Esophagus squamous epithelium (tissue), 5 donors: ENCODE measurements at places on chromosomes 7 and 10.

DNA sequence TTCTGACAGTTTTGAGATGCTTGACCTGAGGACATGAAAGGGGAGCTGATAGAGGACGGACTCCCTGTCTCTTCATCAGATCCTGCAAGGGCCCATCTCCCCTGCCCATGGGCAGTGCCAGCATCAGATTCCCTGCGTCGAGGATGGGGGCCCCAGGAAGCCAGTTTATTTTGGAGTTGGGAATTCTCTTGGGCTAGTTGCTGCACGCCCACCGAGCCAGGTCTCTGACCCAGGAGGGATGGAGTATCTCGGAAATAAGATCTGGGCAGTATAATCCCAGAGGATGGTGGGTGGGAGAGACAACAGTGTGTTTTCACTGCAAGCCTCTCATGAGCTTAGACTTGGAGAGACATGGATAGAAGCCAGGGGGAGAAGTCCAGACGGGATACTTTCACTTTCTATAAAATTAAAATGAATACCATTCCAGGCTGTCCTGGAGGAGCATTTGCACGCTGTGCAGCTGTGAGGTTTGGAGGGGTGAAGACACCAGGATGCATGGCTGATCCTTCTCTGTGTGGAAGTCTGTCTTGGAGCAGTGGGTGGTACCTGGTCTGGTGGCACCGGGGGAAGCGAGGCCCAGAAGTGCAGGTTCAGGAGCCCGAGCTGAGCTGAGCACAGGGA lies 25.8 kb downstream of the DOCK1 start:
- DNase-seq: no peak

DNA sequence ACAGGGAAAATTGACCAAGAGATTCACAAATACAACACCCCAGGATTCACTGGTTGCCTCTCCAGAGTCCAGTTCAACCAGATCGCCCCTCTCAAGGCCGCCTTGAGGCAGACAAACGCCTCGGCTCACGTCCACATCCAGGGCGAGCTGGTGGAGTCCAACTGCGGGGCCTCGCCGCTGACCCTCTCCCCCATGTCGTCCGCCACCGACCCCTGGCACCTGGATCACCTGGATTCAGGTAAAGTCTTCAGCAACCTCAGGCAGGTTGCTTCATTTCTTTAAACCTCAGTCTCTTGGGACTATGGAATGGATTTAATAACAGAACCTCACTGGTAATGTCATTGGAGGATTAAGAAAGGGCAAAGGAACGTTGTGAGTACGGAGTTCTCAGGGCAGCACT lies 206.9 kb upstream of the C7orf33 start:
- DNase-seq: no peak

DNA sequence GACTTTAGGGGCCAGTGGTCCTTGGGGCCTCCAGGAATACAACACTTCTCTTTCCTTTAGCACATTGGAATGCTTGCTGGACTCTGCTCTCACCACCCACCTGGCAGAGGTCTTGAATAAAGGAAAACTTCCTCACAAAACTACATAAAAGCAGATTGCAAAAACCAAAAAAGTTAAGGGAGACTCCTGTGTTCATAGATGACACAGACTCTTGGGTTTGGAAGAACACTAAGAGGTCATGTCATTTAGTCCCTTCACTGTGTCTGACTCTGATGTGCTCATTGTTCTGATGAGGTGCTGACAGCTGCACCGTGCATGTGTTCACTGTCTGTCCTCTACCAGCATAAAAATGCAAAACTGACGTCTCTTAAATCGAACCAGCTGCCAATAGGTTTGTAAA lies 11.4 kb downstream of the BLNK start:
- DNase-seq: no peak

DNA sequence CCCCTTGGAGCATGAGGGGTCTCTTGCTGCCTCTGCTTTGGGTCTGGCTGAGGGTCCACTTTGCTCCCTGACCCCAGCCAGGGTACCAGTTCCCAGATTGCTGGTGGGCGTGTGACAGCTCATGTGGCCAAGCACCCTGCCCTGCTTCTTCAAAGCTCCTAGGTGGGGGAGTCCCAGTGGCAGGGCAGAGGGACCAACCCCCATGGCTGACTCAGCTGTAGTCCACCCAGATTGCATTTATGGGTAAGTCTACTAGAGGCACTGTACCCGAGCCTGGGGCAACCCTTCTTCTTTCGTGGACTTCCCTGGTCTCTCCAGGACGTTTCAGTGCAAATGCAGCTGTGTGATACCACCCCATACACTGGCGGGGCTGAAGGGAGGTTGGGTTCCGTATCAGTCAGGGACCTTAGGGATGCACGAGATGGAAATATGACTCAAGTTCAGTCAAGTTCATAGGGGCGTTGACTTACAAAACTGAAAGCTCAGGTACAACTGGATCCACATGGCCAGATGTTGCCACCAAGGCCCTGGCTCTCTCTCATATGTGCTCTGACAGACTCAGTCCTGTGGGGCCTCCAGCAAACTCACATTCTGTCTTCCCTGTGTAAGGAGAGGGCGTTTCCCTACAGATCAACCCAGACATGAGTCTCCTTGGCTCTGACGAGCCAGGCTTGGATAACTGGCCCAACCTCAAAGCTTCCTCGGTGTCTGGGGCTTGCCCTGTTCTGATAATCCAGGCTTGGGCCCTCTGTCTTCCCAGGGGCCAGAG lies 13.6 kb downstream of the PTPRE start:
- no peak for DNase-seq

DNA sequence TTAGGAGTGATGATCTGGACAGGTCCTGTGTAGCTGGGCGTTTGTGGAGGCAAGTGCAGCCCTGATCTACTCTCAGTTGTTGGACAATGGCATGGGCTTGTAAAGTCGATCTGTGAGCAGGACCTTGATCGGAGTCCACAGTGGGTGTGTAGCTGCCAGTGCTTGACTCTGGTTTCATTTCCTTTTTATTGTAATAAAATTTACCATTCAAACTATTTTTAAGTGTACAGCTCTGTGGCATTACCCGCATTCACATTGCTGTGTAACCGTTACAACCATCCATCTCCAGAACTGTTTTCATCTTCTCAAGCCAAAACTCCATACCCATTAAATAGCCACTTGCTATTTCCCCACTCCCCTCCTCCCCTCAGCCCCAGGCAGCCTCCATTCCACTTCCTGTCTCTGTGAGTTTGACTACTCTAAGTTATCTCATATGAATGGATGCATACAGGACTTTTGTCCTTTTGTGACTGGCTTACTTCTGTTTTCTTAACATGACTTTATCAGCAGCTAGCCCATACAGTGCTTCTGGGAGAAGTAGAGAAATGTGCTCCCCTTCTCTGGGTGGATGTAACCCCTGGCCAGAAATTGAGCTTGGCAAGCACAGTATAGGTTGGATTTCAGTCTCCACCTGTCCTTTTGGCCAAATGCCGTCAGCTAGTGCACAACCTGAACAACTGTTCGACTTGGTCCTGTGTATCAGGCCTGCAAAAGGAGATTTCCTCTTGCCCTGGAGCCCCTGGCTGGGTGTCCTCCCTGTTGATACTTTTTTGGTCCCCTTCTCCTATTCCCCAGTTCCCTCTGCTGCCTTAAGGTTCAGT lies 180.0 kb downstream of the LRMDA start:
- DNase-seq: no peak

GRCh38 chr10:84341538-84341856 lies 13.1 kb downstream of the CCSER2 start:
- DNase-seq: no peak

DNA sequence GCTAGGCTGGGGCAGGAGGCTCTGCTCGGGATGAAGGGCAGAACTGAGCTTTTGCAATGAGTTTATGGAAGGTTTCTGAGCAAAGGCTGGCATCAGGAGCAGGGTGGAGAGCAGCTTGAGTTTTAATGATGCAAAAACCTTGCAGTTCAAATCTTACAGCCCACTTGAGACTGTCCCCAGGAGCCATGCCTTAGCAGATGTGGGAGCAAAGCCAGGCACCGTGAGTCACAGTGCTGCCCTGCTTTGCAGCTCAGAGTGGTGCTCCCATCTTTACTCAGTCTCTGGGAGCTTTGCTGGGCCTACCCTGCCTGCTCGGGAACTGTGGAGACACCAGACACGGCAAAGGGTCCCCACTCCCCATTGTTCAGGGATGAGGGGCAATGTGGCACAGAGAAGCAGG lies 122.4 kb upstream of the NPS start:
- DNase-seq: no peak

DNA sequence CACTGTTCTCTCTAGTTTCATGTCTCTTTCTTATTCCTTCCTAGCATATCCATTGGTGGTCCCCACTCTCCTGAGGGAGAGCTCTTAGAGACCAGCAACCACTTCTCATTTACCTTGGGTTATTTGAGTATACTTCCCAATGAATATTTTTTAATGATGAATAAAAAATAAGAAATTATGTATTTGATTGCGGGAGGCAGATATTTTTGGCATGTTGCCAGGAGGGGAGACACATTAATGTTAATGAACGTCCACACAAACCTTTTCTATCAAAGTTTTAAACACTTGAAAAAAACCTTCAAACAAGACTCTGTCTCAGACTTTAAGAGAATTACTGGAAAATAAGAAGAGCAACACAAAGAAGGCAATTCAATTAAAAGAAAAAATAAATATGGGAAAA lies 260.6 kb upstream of the MAGI2 start:
- DNase-seq: no peak

- no peak for DNase-seq
These were observed 97.6 kb downstream of the SGMS1 start for GRCh38 chr10:50526185-50526584.

DNA sequence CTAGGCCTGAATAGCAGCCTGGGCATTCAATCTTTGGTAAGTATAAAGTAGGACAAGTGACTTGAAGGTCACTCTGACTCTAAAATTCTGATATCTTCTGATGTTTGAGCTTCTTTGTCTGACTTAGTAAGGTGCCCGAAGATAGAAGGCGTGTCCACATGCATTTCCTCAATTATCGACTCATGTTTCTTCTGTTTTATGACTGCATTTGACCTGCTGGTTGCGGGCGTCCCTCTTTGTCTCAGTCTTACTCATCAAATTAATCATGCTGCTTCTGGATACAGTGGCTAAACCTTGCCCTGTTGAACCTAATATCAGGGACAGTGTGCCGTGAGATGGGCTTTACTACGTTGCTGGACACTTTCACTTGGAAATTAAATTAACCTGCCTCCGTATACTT lies 534.1 kb downstream of the SDK1 start:
- DNase-seq: no peak

- no peak for DNase-seq
These were observed 74.0 kb downstream of the DGKI start for GRCh38 chr7:137772748-137773147.

DNA sequence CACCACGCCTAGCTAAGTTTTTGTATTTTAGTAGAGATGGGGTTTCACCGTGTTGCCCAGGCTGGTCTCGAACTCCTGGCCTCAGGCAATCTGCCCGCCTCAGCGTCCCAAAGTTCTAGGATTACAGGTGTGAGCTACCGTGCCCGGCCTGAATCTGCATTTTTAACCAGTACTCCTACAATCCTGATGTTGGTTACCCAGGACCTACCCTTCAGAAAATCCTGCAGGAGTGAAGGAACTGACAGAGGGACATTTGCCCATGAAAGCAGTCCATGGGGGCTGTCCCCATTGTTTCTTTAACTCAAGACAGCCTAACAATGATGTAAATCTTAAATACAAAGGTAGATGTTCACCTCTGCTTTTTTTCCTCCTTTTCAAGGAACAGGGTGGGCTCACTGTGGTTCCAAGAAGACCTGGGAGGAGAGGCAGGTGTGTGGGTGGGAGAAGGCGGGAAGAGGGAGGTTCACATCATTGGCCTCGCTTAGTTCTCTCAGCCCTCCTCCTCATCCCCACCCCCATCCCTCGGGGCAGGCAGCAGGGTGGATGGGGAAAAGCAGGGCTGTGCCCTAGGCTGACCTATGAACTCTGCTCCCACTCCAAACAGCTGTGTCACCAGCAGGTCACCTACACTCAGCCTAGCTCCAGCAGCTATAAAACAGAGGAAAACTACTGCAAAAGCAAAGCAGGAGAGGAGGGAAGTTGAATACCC lies 13.5 kb downstream of the LRRC20 start:
- no peak for DNase-seq

- no peak for DNase-seq
These were observed 457.6 kb downstream of the PTPRN2 start for GRCh38 chr7:158130023-158130409.

DNA sequence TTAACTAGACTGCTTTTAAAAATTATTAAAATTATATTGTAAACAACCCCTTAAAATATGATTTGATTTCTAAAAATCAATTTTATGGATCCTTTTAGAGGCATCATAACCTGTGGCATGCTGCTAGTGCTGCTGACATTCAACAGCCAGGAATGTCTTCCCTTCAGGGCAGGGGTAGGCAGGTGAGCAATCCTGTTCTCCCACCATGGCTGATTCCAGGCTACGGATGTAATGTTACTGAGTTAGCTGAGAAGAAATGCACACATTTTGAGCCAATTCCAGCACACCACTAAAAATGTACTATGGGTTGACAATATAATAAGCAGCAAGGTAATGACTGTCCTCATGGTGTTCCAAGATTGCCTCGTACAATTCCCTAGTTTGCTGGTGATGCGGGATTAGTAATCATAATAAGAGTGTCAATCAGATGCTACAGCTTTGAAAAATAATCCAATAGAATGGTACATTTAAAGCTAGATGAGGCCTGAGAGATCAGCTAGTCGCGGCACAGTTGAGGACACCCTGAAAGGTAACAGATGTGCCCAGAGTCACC lies 108.7 kb upstream of the PRR15 start:
- no peak for DNase-seq

DNA sequence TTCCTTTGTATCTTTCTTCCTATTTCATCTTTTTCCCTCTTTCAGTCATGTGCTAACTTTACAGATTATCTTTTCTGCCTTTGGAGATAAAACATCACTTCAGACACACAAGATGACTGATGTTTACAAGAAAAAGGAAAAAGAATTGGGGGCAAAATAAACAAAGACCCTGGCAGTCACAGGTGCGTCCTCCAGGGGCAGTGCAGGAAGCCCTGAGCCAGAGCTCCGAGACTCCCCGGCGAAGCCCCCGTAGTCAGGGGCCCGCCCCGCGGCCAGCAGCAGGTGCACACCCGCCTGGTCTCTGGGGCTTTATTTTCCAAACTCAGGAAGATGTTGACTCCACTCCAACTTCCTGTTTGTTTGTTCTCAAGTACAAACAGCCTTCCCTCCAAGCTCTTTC lies 10.2 kb downstream of the STK32C start:
- no peak for DNase-seq

GRCh38 chr10:90847436-90847835 lies 10.4 kb downstream of the HTR7 start:
- DNase-seq: no peak

DNA sequence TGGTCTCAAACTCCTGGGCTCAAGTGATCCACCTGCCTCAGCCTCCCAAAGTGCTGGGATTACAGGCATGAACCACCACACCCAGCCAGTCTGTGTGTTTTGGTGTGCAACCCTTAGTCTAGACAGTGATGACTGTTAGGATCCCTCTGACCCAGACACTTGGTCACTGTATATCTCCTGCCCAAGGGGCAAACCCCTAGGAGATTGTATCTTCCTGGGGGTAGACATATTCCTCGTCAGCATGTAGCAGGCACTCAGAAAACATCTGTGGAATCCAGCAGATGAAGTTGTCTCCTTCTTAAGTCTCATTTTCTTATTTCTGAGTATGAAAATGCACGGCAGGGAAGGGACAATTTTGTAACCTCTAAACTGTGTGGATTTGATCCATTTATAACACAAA lies 292.5 kb downstream of the GFRA1 start:
- no peak for DNase-seq

GRCh38 chr7:84975586-84976185 lies 211.2 kb downstream of the SEMA3D start:
- no peak for DNase-seq

- no peak for DNase-seq
These were observed 150.2 kb upstream of the LRRN3 start for GRCh38 chr7:110940756-110941155.

GRCh38 chr7:16989811-16990413 lies 108.1 kb upstream of the AGR3 start:
- no peak for DNase-seq

- no peak for DNase-seq
These were observed 660.5 kb downstream of the LRMDA start for GRCh38 chr10:76091926-76092325.
